ENCODE measurements at places on chromosomes 1 and 21.

DNA sequence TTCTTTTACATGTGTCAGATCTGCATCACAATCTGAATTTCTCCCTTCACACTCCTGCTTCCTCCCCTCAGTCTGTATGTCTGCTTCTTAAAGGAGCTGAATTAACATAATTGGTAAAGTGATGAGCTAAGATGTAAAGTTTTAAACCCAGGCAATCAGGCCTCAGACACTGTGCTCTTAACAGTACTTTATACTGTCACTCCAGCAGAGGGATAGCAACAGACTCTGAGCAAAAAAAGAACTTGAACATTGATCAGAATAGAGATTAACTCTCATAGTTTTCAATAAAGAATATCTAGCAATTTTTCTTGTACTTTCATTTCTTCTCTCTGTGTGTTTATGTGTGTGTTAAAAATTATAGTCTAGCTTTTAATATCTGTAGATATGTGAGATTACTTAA lies 110.3 kb downstream of the DUSP10 start:
- no peak for DNase-seq

- DNase-seq: no peak
Observed at GRCh38 chr21:24737296-24737850, 869.9 kb downstream of the MRPL39 start.

DNA sequence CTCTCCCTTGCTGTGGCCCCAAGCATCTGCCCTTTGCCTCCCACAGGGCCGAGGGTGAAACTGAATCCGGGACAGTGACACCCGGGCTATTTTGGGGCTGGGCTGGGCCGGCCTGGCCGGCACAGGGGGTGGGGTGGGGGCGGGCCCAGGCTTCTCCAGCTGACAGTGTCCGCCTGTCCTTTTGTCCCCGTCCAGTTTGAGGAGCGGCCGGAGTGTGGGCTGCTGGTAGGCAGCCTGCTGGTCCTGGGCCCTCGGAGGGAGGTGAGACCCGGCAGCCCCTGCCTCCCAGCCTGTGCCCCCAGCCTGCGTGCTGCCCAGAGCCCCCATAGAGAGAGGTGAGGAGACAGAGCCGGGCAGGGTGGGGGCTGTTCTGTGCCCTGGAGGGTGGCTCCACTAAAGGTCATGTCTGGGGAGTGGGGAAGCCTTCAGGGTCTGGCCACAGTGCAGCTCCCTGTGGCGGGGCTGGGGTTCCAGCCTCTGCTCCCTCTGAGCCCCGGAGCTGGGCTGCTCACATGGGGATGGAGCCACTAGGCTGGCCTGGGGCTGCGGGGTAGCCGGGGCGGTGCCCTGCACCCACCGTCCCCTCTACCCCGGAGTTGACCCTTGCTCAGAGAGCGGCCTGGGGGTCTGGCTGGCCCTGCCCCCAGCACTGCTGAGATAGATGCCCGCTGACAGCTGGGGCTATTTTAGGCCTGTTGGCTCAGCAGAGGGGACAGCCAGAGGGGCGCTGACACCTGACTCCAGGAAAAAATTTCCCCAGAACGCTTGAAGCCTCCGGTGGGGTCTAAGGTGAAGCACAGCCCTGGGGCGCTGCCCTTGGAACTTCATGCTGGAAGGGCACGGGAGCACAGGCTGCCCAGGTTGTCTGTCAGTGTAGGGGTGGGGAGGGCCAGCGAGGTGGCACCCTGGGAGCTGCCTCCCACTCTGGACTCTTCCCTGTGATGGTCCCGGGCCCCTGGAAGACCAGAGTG lies at the start of gene OBSCN:
Gene OBSCN, plus strand, starts transcription at position 194 of the 971 bp plus-strand sequence. CDS start 3,740 bp downstream, outside the sequence.
- no peak for DNase-seq

DNA sequence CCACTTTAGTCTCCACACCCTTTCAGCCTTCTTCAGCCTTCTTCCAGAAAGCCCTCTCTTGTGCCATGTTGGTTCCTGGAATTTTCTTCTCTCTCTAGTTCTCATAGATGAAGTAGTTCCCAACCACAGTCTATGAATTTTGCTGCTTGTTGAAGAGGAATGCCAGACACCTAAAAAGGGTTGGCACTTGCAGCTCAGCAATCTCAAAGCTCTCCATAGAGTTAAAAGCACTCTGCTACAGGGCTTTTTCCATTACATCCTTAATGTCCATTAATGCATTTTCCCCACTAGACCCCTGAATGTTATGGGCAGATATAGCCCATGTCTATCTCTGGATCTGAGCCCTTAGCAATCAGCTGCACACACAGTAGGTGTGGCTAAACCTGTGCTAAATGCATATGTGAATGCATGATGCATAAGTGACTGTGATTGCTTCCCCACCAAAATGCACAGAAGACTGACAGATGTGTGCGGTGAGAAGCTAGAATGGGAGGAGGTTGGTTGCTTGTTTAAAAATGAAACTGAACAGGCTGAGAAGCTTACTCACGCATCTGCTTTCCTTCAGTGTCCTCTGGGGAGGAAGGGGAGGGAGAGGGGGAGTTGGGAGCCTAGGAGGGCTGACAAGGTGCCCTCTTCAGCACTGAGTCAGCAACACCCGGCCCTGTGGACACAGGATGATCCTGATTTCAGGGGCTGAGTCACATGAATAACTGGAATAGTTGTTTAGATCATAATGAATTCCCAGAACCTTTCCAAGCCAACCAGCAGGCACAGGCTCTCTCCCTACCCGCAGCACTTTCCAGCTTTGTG lies 146.1 kb upstream of the FGGY start:
- DNase-seq: peak; percentile 45

- DNase-seq: no peak
Observed at GRCh38 chr1:82706741-82707140, 906.0 kb downstream of the ADGRL2 start.

DNA sequence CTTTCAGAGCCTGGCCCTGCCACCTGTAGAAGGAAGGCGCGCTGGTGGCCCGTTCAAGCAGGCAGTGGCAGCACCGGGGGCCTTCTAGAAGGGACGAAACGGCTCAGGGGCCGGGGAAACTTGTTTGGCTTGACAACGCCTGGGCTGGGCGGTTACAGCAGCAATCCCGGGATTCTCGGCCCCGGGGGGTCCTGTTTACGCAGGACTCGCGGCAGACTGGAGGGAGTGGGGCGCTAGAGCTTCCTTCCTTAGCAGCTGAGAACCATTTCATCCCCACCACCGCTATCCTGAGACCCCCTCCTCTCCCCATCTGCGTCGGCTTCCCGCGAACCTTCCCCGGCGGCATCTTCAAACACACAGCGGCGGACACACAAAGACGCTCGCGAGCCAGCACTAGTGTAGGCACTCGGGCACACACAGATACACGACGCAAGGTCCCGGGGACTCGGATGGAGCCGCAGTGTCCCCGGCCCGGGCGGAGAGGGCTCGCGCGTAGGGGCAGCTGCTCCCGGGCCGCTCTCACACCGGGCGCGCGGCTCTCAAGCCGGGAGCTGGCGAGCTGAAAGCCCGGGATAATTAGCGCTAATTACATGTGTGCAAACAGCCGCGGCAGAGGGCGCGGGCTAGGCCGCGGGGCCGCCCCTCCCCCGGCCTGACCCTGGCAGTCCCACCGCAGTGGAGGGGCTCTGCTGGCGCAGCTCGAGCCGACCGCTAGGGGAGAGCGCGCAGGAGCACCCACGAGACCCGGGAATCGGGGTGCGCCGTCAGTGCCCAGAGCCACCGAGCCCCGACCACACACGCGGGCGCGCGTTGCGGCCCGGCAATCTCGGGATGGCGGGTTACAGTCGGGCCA lies 271.4 kb downstream of the FOXD2 start:
- no peak for DNase-seq

DNA sequence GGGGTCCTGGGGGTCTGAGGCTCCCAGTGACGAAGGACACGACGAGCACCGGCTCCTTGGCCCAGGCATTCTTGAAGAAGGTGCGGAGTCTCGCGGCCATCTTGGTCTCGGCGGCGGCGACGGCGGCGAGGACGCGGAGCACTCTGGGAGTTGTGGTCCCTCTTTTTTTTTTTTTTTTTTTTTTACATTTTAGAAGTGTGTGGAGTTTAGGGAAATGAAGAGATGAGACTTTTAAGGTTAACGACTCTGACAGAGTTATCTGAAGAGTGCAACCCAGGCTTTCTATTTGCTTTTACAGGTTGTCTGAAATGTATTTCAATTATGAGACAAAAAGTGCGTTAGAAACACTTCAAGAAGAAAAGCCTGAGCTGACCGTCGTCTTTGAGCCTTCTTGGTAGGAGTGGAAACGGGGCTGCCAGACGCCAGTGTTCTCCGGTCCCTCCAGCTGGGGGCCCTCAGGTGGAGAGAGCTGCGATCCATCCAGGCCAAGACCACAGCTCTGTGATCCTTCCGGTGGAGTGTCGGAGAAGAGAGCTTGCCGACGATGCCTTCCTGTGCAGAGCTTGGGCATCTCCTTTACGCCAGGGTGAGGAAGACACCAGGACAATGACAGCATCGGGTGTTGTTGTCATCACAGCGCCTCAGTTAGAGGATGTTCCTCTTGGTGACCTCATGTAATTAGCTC lies 9.7 kb downstream of the OR2B11 start:
- DNase-seq: peak; percentile 42

DNA sequence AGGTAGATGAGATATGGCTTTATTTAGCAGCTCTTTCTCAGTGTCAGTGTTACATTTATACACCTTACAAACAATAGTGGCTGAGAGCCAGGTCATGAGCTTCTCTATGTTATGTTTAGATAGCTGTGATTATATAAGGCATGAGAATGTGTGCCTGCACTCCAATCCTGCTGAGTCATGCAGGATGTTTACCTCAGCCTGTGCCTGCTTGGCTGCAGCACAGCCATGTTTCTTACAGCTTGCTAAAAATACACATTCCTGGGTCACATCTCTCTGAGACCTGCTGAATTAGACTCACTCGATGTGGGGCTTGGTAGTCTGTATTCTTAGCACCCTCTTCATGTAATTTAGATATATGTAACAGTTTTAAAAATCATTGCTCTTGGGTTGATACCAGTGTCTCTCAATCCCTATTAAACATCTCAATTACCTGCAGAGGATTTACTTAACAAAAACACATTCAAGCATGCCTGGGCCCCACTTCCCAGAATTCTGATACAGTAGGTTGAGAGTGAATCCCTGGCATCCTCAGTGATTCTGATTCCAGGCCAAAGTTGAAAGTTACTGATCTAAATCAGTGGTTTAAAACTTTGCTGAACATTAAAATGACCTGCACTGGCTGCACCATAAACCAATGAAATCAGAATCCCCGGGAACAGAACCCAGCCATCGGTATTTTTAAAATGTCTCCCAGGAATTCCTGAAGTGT lies 107.5 kb downstream of the GDAP2 start:
- peak; percentile 77 for DNase-seq

DNA sequence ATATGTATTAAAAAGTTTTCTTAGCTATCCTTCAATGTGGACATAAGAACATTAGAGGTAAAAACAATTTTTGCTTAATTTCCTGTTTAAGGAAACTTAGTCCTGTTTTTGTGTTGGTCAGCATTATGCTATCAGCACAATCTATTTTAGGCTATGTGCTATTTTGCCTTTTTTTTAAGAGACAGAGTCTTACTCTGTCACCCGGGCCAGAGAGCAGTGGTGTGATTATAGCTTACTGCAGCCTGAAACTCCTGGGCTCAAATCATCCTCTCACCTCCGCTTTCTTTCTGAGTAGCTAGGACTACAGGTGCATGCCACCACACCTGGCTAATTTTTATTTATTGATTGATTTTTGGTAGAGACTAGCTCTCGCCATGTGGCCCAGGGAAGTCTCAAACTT lies 199.1 kb upstream of the TMPRSS15 start:
- no peak for DNase-seq

- no peak for DNase-seq
Observed at GRCh38 chr21:41054018-41054578, 113.9 kb upstream of the BACE2 start.

- DNase-seq: peak; percentile 65
Observed at GRCh38 chr1:202968895-202969295, 1.8 kb upstream of the CYB5R1 start.

DNA sequence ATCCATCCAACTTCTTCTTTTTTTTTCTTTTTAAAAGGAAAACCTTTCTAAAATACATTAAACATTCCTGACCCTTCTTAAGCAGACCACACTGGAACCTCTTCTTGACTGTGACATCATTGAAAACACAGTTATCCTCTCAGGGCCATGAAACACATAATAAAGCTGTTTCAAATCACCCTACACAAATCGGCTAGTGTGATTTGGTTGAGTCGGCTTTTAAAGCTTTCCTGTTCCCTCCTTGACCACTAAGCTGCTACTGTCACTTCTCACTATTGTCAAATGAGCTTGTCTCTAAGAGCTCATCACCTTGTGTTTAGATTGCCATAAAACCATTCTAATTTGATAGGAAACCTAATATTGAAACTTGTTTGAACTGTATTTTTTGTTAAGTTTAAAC lies 5.9 kb downstream of the USP24 start:
- no peak for DNase-seq

DNA sequence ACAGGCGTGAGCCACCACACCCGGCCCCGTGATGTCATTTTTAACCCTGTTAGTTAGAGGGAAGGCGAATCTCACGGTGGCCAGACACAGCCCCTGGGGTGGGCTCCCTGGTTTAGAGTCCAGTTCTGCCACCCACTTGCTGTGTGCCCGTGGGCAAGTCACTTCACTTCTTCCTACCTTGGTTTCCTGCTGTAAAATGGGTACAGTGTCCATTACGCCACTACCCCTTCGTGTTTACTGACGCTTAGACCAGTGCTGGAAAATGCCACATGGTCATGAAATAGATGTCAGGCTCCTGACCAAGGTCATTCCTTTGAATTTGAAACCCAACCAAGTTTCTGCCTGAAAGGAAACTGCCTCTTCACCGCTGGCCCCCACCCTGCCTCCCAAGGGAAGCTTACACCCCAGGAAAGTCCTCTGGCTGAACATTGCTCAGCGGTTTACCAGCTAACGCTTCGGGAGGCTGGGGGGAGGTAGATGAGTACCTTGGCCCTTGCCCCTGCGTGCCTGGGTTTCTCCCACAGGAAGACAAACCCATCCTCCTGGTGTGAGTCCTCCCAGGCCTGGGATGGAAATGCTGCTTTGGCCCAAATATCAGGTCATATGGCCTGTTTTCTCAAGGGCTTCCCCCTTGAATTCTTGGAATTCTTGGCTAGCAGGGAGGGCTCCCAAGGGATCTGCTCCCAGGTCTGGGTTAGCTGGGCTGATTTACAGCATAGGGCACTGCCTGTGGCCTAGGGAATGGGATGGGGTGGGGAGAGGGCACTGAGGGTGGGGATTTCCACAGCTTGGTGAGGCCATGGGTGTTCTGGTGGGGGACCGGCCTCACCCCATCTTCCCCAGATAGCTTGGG lies 7.6 kb upstream of the AADACL4 start:
- no peak for DNase-seq

GRCh38 chr21:44626262-44626661 lies 631 bp upstream of the KRTAP10-9 start:
- no peak for DNase-seq

DNA sequence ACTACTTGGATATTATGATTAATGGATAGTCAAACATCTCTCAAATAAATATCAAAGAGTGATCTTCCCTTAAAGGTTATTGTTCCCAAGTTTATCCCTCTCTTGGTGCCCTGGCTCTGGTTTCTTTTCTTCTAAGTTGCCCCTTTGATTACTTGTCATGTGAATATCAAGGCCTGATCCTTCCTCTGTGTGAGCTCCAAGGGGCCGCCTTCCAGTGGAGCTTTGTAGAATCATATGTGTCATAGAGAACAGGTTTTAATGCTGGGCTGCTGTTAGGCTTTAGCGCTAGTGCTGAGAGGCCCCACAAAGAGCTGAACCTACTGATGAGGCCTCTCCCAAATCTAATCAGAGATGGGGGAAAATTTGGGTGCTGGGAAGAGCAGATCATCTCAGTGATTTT lies 25.5 kb downstream of the UCK2 start:
- no peak for DNase-seq

- peak; percentile 9 for DNase-seq
Observed at GRCh38 chr1:68010090-68010489, 40.3 kb downstream of the DIRAS3 start.
